ENCODE measurements at places on chromosomes 12 and 14. TPM values are rescaled to one million over a fixed set of nuclear protein-coding genes. Genes with fewer than 3 reads are reported as not detected.
A peak's percentile ranks its signal among the peaks of the same experiment; 100 is the strongest.

DNA sequence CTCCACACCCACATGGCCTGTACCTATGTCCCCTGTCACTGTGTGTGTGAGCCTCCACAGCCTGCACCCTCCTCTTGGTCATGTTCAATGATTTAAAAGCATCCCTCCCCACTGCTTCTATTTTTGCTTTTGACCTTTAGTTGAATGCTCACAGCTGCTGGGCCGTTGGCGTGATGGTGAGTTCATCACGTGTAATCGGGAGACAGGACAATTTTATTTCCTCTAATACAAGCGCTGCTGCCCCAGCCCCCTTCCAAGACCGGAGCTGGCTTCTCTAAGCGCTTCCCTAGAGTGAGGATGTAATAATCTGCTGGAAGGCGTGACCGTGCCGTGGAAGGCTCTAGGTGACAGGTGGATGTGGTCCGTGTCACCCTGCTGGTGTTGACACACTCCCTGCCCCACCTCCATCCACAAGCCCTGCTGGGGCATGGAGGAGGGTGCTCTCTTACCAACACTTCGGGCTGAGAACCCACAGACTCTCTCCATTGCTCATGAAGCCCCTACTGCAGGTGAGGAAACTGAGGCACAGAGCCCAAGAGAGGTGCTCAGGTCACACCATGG lies 25.4 kb downstream of the CCDC85C start:
- peaks cover 83% of the 10 kb centered on the region for H3K4me1 ChIP-seq
- H3K27me3 ChIP-seq, result no peaks in the 10 kb centered on the region
- peak overlapping the region; percentile 56 for H3K4me3 ChIP-seq
- H3K36me3 ChIP-seq, result peaks cover 4% of the 10 kb centered on the region
- H3K27ac ChIP-seq, result peak overlapping the region; percentile 100
- DNase-seq, result no peak

- DNase-seq, result no peak
- H3K4me1 ChIP-seq, result peaks cover 16% of the 10 kb centered on the region
- H3K27me3 ChIP-seq, result no peaks in the 10 kb centered on the region
- H3K27ac ChIP-seq, result peak overlapping the region; percentile 44
Observed at GRCh38 chr12:109951136-109951535, 45.0 kb downstream of the GIT2 start.

- no peak overlapping the region for H3K27ac ChIP-seq
- H3K4me3 ChIP-seq, result no peak overlapping the region
- H3K4me1 ChIP-seq, result peaks cover 4% of the 10 kb centered on the region
- no peaks in the 10 kb centered on the region for H3K36me3 ChIP-seq
- no peak for DNase-seq
Observed at GRCh38 chr12:68939505-68939904, 6.5 kb upstream of the CPM start.

DNA sequence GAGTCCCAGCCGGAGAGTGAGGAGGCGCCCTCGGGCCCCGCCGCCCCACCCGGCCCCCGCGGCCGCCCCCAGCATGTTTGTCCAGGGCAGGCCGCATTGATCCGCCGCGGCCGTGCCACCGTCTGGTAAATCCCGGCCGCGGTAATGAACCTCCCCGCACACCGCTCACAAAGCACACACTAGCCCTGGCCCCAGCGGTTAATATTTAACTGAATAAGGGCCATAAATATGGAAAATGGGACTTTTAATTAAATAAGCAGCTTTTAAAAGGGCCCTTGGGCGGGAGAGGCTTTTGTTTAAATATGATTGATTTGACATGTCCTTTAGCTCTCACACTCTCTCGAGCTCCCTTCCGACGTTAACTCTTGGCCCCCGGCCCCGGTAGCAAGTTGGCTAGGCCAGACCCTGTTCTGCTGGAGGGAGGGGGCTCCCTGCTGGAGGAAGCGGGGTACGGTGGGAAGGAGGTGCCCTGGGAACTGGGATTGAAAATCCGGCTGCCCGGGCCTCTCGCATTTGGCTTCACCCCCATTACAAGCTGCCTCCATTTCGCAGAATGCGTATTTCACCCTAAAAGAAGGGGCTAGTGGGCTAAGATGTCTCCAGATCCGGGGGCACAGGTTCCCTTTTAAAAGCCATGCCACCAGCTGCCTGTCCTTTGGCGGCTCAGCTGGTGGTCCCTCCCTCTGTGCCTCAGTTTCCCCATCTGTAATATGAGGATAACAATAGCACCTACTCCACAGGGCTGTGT lies 199.8 kb downstream of the RBM19 start:
- H3K4me1 ChIP-seq, result peaks cover 11% of the 10 kb centered on the region
- no peaks in the 10 kb centered on the region for H3K36me3 ChIP-seq
- H3K27me3 ChIP-seq, result peaks cover 26% of the 10 kb centered on the region
- DNase-seq, result no peak
- no peak overlapping the region for H3K27ac ChIP-seq
- no peak overlapping the region for H3K4me3 ChIP-seq

GRCh38 chr12:113135178-113136127 lies at the start of gene RASAL1:
Gene RASAL1, minus strand, starts transcription at chr12:113135761. Its CDS starts 299 bp downstream, at chr12:113135462.
- H3K36me3 ChIP-seq, result no peaks in the 10 kb centered on the region
- DNase-seq, result peak; percentile 59
- no peak within 1 kb of the TSS for H3K27ac ChIP-seq
- peaks cover 53% of the 10 kb centered on the region for H3K27me3 ChIP-seq
- peak within 1 kb of the TSS; percentile 58 for H3K4me3 ChIP-seq
- H3K4me1 ChIP-seq, result peaks cover 6% of the 10 kb centered on the region

GRCh38 chr14:80942191-80942600 lies 658 bp upstream of the CEP128 start:
- peak overlapping the region; percentile 91 for H3K4me3 ChIP-seq
- H3K36me3 ChIP-seq, result no peaks in the 10 kb centered on the region
- H3K27ac ChIP-seq, result peak overlapping the region; percentile 88

DNA sequence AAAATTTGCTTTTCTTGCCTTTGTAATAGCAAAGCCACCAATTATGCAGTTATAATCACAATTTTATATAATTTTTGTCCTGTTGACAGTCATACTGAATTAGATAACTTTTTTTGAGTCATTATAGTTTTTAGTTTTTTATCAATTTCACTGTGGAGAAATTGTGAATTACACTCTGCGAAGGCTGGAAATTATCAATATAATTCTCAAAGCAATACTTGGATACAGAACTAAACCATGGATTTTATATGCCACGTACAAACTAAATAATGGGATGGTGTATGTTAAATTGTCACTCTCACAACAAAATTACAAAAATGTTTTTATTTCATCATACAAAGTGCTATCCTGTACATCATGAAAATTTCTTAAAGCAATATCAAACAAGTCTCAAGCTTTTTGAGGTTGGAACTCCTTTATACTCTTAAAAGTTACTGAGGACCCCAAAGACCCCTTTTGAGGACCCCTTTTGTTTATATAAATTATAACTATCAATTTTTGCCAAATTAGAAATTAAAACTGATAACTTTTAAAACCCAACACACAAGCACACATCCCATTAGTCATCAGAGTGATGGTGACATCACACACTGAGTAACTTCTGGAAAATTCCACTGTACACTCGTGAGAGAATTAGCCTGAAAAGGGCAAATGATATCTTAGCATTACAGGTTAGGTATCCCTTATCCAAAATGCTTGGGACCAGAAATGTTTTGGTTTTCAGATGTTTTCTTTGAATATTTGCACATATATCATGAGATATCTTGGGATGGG lies 19.8 kb upstream of the AQP2 start:
- DNase-seq, result no peak
- H3K27me3 ChIP-seq, result peaks cover 9% of the 10 kb centered on the region
- no peak overlapping the region for H3K4me3 ChIP-seq
- H3K4me1 ChIP-seq, result peaks cover 9% of the 10 kb centered on the region

DNA sequence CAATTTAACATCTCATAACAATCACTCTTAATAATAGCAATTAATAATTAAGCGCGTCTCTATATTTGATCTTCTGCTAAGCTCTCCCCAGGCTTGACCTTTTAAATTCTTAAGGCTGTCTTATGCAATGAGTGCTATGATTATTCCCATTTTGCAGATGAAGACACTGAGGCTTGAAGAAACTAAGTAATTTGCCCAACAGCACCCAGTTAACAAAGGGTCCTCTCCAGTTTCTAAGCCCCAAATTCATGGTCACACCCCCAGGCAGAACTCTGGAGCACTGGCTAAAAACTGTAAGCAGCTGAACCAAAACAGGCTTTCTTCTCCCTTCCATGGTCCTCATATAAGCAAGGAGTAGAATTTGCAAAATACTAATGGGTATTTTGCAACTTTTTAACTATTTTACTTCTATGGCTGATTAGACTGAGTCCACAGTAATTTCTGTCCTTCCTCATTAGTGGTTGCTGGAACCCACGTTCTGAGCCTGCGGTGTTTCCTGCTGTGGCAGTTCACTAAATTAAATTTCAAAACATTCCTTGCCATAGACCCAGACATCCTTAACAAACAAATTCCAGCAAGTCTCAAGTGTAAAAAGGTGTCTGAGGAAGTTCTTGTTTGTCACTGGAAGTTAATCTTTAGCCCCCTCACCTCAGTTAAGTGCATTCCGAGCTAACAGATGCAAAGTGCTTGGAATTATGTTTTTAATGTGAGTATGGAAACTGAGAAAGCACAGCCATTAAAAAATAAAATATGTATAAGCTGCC lies 76.5 kb downstream of the TMEM132D start:
- H3K36me3 ChIP-seq, result no peaks in the 10 kb centered on the region
- no peak overlapping the region for H3K4me3 ChIP-seq
- H3K4me1 ChIP-seq, result no peaks in the 10 kb centered on the region
- H3K27ac ChIP-seq, result no peak overlapping the region

DNA sequence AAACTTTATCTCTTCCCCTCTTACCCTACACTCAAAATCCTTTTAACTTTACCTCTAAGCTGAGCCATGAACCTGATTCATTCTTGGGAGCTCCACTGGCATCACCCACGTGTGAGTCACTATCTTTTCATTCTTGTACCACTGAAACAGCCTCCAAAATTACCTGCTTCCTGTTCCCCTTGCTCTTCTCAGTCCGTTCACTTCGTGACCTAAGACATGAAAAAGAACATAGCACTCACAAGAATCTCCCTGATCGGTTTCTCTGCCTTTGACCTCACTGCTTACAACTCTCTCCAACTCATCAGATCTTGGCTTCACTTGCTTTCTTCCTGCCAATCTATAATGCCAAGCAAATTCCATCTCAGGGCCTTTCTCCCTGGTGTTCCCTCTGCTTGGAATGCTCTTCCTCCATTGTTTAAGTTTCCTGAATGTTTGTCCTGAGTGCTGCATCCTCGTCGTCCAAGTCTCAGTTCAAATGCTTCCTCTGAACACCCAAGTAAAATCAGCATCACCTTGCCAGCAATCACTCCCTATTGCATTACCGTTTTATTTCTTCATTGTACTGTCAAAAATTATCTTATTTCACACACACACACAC lies 9.2 kb downstream of the GLIPR1 start:
- no peaks in the 10 kb centered on the region for H3K36me3 ChIP-seq
- no peaks in the 10 kb centered on the region for H3K27me3 ChIP-seq
- peak overlapping the region; percentile 53 for H3K27ac ChIP-seq
- DNase-seq, result no peak
- H3K4me3 ChIP-seq, result no peak overlapping the region
- H3K4me1 ChIP-seq, result peaks cover 8% of the 10 kb centered on the region

GRCh38 chr14:100644784-100645183 lies 57.6 kb upstream of the BEGAIN start:
- H3K27me3 ChIP-seq, result peaks cover 5% of the 10 kb centered on the region
- DNase-seq, result no peak
- H3K36me3 ChIP-seq, result no peaks in the 10 kb centered on the region
- peaks cover 1% of the 10 kb centered on the region for H3K4me1 ChIP-seq
- no peak overlapping the region for H3K27ac ChIP-seq

DNA sequence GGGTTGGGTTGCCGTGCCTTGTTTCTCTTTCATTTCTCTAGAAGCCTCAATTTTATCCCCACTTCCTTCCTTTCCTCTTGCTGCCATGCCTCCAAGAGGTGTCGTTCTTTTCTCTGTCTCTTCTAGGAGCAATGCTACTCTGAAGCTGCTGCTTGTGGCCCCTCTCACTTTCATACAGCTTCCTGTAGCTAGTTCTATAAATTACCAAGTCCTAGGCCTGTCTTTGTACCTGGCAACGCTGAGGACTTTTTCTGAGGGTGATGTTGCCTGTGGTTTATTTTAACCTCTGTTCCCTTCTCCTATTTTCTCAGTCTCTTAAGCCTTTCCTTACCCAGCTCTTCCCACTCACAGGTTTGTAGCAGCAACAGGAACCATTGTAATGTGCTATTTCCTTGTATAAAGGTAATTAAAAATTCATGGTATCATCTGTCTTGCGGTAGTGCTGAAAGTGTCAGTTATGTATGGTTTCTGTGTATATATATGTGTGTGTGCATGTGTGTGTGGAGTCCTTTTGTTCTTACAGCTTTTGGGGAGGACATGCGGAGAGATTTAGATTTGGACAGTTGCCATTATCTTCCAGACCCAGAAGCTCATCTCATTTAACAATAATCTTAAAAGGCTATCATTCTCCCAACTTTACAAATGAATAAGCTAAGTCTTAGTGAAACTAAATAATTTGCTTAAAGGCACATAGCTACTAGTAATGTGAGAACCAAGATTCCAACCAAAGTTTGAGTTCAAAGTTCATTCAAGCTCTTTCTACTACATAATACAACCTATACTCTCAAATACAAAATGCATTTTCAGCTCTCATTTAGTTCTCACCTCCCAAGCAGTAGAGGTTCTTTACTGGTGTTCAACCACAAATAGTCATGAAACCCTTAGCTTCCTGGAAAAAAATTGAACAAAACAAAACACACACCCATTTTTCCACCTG lies 43.8 kb downstream of the DDHD1 start:
- H3K36me3 ChIP-seq, result peaks cover 9% of the 10 kb centered on the region
- H3K27me3 ChIP-seq, result no peaks in the 10 kb centered on the region
- no peak overlapping the region for H3K27ac ChIP-seq
- H3K4me3 ChIP-seq, result no peak overlapping the region
- DNase-seq, result no peak

- H3K27ac ChIP-seq, result peak overlapping the region; percentile 56
- no peak overlapping the region for H3K4me3 ChIP-seq
- no peaks in the 10 kb centered on the region for H3K36me3 ChIP-seq
- no peak for DNase-seq
- H3K4me1 ChIP-seq, result peaks cover 10% of the 10 kb centered on the region
Observed at GRCh38 chr12:118307069-118307954, 65.4 kb downstream of the TAOK3 start.

- no peak for DNase-seq
- H3K36me3 ChIP-seq, result peaks cover 19% of the 10 kb centered on the region
- no peak overlapping the region for H3K4me3 ChIP-seq
Observed at GRCh38 chr14:67646131-67646530, 26.4 kb downstream of the ARG2 start.

GRCh38 chr12:53173085-53173715 lies 7.3 kb upstream of the ZNF740 start:
- no peaks in the 10 kb centered on the region for H3K27me3 ChIP-seq
- H3K4me1 ChIP-seq, result peaks cover 46% of the 10 kb centered on the region

- H3K36me3 ChIP-seq, result peaks cover 15% of the 10 kb centered on the region
- no peak overlapping the region for H3K27ac ChIP-seq
- no peak for DNase-seq
- H3K27me3 ChIP-seq, result no peaks in the 10 kb centered on the region
Observed at GRCh38 chr12:14263742-14264141, 101.7 kb upstream of the ATF7IP start.

FITM1 gene
- 1.0 TPM for total RNA-seq

MED6 gene
- 58.2 TPM for total RNA-seq

KRT72 gene
- not detected for total RNA-seq

FGF6 gene
- not detected for total RNA-seq

EEF1AKMT3 gene
- total RNA-seq, result 10.5 TPM

OVCH1 gene
- total RNA-seq, result not detected

All from mesothelial cell of epicardium (in vitro differentiated cells).